ENCODE measurements at places on chromosomes 16 and 17. TPM values are rescaled to one million over a fixed set of nuclear protein-coding genes. Genes with fewer than 3 reads are reported as not detected.
A peak's percentile ranks its signal among the peaks of the same experiment; 100 is the strongest.

The IGSF6 gene
- total RNA-seq, result not detected

The ASPHD1 gene
- 1.2 TPM for total RNA-seq

The KRT13 gene
- total RNA-seq, result not detected

The TERB1 gene
- 0.18 TPM for total RNA-seq

The ASPSCR1 gene
- 47.1 TPM for total RNA-seq

The TEX14 gene
- 0.13 TPM for total RNA-seq

DNA sequence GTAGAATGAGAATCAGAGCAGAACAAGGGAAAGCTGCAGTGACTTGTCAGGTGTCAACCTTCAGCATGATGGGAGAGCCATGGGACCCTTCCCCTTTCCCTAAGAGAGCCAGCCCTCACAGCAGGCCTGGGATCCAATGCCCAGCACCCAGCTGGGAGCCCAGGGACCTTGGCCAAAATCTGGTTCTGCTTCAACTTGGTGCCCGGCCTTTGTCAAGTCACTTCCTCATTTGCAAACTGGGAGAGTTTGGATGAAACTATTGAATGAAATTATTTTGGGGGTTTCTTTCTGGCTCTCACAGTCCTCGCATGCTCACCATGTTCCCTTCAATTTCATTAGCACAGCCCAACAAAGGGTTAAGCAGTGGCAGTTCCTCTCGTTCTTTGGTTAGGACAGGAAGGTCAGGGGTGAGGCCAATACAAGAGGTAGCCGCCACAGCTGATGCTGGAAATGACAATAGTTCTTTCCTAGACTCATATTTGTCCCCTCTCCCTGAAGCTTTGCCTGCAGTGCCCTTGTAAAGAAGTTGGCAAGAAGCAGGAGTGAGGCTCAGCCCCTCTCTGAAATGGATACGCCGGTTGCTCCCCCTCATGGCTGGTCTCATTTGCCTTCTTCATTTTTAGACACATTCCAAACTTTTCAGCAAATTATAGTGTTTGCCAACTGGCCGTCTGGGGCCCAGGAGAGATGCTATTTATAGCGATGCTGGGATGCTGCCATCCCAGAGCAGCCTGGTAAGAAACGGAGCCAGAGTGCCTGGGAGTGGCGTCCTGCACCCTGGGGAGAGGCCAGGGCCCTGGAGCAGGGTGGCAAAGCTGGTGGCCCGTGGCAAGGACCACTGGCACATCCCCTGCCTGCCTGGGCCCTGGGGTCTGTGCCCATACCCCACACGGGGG lies 34.5 kb upstream of the MEOX1 start:
- peak; percentile 86 for DNase-seq

DNA sequence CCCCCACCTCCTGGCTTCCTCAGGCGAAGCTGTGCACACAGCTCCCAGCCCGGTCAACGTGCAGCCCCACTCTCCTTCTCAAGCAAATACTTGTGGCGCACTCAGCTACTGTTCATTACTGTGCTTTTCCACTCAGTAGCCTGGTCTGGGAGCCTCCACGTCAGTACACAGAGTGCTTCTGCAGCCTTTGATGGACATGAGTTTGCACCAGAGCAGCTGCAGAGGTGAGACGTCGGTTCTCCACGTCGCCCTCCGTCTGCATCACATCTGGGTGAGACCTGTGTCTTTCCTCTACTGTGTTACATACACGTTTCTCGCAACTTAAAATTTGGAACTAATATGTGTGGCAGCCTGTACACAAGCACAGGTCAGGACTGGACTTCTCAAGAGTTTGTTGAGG lies 334.3 kb downstream of the C16orf95 start:
- no peak for DNase-seq

GRCh38 chr16:165539-166374 lies at the start of gene HBM:
Gene HBM (plus strand): TSS chr16:165978. CDS start chr16:165998, 20 bp downstream.
- DNase-seq, result no peak

- DNase-seq, result no peak
These were observed 1.6 kb downstream of the FLOT2 start for GRCh38 chr17:28895794-28896447.

DNA sequence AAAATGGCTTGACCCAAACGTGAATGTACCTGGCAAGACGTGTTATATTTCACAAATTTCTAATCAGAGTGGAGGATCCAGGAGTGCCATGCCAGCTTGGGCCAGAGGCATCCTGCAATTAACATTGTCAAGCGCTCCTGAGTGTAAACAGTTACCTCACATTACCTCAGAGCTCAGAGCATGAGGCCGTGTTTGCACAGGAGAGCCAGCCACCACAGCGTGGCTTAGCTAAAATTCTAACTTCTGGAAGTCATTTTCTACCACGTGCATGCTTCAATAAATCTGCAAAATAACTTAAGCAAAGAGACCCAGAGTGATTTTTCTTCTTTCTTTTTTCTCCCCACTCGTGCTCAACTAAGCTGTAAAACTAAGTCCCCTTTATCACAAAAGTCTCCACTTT lies 769.0 kb downstream of the KCNJ2 start:
- no peak for DNase-seq

- DNase-seq, result no peak
These were observed 48.3 kb downstream of the RBFOX1 start for GRCh38 chr16:7380911-7381310.

GRCh38 chr17:63181856-63182255 lies 215.8 kb downstream of the TANC2 start:
- no peak for DNase-seq

DNA sequence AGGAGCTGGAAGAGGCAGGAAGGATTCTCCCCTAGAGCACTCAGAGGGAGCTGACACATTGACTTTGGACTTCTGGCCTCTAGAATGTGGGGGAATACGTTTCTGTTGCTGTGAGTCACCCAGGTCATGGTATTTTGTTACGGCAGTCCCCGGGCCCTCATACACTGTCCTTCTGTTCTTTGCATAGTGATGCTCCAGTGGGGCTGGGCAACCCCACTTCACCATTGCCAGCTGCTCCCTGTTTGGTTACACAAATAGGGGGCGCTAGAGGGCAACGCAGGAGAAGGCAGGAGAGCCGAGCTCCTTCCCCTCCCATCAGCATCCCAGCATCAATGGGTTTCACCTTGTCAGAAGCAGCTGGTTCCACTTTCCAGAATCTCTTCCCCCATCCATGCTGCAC lies 257.7 kb upstream of the FOXF1 start:
- DNase-seq, result no peak

GRCh38 chr16:11264155-11264832 lies 4.8 kb downstream of the TNP2 start:
- DNase-seq, result no peak

DNA sequence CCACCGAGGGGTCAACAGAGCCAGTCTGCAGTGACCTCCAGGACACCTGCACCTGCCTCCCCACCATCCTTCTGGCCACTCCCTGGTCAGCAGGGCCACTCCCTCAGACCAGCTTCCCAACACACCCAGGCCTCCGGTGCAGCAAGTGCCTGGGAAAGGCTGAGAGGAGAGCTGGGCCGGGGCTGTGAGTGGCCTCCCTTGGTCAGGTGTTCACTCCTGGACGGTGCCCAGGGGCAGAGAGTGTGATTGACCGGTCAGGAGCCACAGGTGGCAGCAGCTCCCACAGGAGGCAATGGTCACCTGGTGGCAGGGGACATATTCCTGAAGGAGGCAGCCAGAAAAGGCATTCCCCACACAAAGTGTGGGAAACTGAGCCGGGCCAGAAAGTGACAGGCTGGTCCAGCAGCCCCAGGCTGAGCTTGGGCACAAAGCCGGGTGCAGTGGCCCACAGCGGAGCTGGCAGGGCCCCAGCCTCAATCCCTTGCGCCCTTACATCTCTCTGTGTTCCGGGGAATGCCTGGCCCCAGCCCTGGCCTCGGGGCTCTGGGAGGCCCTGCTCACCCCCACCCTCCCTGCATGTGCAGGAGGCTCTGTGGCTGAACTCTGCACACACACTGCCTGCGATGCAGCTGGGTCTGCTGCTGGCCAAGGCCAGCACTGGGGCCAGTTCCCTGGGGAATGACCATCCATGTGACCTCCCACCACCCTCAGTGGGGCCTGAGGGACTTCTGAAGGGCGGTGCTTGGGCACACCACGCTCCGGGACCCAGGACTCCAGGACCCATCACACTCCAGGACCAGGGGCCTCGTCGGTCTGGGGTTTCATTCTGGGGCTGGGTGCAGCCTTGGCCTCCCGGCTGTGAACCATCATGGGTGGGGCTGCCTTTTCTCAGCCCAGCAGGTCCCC lies 1.2 kb upstream of the C17orf99 start:
- no peak for DNase-seq

DNA sequence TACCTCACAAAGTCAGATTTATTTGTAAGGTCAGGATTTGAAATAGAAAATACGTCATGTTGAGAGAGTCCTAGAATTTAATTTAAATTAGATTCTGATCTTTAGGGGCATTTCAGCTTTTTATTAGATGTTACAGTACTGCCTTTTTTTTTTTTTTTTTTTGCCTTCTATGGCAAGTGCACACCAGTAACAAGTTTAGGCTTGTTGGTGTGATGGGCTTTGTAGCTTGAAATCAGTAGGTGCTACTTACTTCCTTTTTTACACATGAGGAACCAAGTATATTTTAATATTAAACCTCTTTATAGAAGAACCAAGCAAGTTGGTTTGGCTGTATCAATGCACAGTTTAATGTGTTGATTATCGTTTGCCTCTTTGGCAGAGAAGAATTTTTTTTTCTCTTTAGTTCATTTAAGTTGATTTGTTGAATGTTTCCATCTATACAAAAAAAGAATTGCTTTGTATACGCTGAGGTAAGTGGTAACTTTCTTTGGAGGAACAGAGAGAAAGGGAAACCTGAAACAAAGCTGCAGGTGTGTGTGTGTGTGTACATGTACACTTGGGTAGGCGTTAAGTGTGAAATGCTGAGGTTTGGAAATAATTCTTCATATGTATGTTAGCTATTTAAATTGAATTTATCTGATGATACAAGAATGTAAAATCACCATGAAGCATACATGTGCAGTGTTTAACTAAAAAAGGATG lies 15.7 kb downstream of the RBL2 start:
- DNase-seq, result no peak

- DNase-seq, result no peak
These were observed 17.6 kb downstream of the TRPV3 start for GRCh38 chr17:3539881-3540540.

DNA sequence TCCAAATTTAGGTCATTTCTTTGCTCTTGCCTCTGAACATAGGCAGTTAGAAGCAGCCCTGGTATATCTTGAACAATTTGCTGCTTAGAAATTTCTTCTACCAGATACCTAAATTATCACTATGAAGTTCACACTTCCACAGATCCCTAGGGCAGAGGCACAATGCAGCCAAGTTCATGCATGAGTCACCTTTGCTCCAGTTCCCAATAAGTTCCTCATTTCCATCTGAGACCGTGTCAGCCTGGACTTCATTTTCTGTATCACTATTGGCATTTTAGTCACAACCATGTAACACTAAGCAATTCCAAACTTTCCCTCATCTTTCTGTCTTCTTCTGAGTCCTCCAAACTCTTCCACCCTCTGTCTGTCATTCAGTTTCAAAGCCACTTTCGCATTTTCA lies 45.0 kb downstream of the KCNJ16 start:
- no peak for DNase-seq

GRCh38 chr16:55369151-55369550 lies 45.1 kb downstream of the IRX6 start:
- DNase-seq, result no peak

DNA sequence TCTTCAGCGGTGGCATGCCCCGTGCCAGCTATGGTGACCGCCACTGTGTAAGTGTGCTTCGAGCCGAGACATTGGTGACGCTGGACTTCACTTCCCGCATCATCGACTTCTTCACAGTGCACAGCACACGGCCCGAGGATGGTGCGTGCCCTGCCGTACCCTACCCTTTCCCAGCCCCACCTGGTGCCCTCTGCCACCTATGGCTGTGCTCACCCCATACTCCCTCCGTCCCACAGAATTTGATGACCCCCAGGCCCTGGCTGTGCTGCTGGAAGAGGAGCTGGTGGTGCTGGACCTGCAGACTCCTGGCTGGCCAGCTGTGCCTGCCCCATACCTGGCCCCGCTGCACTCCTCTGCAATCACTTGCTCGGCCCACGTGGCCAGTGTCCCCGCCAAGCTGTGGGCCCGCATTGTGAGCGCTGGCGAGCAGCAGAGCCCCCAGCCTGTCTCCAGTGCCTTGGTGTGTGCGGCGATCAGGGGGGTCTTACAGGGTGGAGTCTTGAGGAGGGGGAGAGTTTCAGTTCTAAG lies 9.5 kb downstream of the LLGL1 start:
- DNase-seq, result no peak

GRCh38 chr16:1184156-1184868 lies 31.4 kb downstream of the CACNA1H start:
- DNase-seq, result no peak

GRCh38 chr17:8282345-8282744 lies 6.1 kb upstream of the RANGRF start:
- no peak for DNase-seq
